ENCODE measurements at places on chromosomes 3 and 15. TPM values are rescaled to one million over a fixed set of nuclear protein-coding genes. Genes with fewer than 3 reads are reported as not detected.

The MST1R gene
- total RNA-seq, result 0.21 TPM

The GP9 gene
- total RNA-seq, result not detected

The HYAL3 gene
- total RNA-seq, result 2.8 TPM

The FEZF2 gene
- total RNA-seq, result not detected

The UQCRC1 gene
- total RNA-seq, result 176 TPM

The MOBP gene
- not detected for total RNA-seq

The ZNF860 gene
- total RNA-seq, result 0.04 TPM

- no peak for DNase-seq
These were observed 88.8 kb upstream of the RNU6-1 start for GRCh38 chr15:67928666-67929065.

- no peak for DNase-seq
These were observed 13.7 kb downstream of the FAM107A start for GRCh38 chr3:58563386-58564035.

GRCh38 chr15:101439285-101439919 lies 50.1 kb downstream of the PCSK6 start:
- no peak for DNase-seq

GRCh38 chr3:187085933-187086332 lies 53.4 kb downstream of the RPL39L start:
- no peak for DNase-seq

GRCh38 chr3:150793641-150794040 lies 30.7 kb upstream of the SIAH2 start:
- DNase-seq, result no peak

GRCh38 chr15:87620393-87620792 lies 636.1 kb downstream of the NTRK3 start:
- no peak for DNase-seq

- DNase-seq, result no peak
These were observed 320.6 kb downstream of the MECOM start for GRCh38 chr3:169342652-169343505.

DNA sequence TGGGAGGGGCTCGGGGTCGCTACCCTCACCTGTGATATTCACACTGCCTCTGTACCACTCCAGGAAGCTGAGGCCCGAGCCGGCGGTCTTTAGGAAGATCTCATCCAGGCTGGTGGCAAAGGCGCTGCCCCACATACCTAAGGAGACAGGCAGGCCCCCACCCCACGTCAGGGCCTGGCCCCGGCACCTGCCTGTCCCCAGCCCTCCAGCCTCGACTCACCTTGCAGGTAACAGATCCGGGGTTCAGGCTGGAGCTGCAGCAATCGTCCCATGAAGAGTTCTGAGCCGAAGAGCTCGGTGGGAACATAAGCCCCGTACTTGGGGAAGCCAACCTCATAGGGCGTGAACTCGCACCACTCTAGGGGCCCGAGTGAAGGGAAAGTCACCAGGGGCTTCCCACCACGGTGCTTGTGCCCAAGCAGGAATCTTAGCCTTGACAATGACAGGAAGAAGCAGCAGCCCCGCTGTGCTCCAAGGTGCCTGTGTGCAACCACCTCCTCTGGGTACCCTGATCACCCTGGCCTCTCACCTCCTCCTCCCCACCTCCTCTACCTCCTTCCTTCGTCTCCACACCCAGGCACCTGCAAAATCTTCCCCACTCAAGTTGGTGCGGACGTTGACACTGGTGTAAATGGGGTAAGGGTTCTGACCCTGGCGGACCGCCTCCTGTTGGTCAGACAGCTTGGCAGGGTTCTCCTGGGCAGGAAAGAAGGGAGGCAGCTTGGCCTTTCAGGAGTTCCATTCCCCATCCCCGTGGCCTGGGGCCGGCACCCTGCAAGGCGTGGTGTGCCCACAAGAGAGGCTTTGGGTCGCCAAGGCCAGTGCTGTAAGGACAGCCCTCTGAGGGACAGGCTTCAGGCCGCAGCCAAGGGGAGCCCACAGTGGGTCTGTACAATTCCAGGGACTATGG lies 10.6 kb downstream of the PLA2G4F start:
- DNase-seq, result no peak

DNA sequence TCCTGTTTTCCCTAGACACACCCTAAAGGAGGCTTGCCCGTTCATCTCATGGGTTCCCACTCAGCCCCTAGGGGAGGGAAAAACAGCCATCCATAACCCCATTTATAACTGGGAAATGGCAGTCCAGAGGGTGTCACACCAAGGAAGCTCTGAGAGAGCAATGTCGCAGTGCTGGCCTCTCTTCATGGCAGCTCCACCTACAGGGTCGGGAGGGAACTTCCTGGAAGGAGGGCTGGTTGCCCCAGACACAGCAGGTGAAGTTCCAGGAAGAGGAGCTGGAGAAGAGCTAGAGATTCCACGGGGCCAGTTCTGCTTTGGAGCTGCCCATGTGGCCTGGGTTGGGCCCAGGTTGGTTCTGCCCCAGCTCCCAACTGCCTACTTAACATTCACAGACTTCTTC lies 22.3 kb upstream of the LINGO1 start:
- DNase-seq, result peak; percentile 55

- DNase-seq, result no peak
These were observed 329.8 kb downstream of the MCTP2 start for GRCh38 chr15:94561036-94561689.

GRCh38 chr3:61132062-61132461 lies 119.2 kb downstream of the FHIT start:
- DNase-seq, result no peak

DNA sequence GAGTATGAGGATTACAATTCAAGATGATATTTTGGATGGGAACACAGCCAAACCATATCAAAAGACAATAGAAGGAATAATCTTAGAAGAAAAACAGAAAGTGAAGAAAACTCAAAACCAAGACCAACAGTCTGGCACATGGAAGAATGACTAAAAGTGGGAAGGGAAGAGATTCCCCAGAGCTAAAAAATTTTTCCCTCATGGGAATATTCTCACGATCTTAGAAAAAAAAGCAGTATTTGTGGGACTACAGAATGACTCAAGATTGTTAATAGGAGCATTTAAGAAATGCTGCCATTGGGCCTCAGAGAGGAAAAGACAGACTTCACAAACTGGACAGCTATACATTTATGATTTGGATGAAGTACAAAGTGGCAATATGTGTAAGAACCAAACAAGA lies 18.3 kb downstream of the OSTN start:
- no peak for DNase-seq

- peak; percentile 80 for DNase-seq
These were observed 47.1 kb upstream of the AKAP13 start for GRCh38 chr15:85333132-85333831.

Measured in H4 (cell line).